Anterior cingulate cortex (tissue), 58 donors: ENCODE measurements at places on chromosomes 3 and 15.

DNA sequence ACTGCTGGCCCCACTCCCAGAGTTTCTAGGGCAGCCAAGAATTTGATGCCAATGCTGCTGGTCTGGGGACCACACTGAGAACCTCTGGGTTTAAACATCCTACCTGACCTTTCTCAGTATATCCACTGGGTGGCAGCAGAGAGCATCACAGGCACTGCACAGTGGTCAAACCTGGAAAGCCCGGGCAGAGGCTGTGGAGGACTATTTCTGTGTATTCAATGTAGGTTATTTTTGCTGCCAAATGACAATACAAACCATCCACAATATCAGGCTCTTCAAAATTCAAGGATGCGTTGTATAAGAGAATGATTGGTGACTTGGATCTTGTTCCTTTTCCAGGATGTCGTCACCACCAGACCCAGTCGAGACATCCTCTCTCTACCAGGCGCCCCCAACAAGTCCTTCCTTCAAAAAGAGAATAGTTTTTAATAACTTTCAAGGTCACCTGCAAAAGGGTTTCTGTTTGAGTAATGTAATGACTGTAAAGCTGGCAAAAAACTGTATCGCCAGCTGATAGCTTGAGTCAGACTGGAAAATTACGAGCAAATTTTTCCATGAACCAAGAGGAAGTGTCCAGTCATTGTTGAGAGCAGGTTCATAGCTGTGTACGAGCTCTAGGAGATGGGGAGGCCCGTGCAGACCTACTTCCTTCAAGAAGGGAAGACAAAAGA, 30.5 kb upstream of the MYZAP start:
- no peak for DNase-seq

- no peak for DNase-seq
Observed at GRCh38 chr3:99084826-99085225, 183.3 kb upstream of the DCBLD2 start.

DNA sequence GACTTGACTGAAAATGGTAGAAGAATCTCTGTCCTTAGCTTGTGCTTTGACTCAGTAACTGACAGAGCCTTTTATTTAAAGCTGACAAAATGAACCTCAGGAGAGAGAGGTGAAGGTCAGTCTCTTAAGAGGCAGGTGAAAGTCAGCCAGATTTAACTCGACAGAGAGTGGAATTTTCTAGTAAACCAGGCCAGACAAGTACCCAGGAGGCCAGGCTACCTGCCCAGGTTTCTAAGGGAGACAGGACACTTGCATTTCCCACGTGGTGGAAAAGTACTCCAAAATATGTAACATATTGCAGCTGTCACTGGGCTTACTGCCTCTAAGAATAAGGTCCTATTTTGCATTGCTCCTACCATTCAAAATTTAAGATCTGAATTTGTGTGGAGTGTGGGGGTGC, 167.9 kb downstream of the FMN1 start:
- DNase-seq: no peak

DNA sequence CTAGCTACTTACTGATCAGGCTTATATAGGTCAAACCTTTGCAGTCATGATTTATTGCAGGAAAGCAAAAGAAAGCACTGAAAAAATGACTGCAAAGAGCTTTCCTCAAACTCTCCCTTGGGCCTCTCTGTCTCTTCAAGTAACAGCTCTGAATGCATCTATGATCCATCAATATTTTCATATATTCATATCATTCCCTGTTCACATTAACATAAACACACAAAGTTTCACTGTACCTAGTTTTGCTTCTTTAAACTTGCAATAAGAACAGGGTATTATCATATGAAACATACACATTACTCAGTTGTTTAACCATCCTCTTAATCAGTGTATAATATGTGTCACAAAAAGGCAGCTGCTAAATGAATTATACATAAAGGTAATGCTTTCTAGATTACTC, 107.9 kb upstream of the ARL6 start:
- DNase-seq: no peak

- DNase-seq: no peak
Observed at GRCh38 chr3:151404316-151404715, 19.8 kb upstream of the P2RY12 start.

GRCh38 chr15:82108489-82109078, 62.8 kb upstream of the MEX3B start:
- no peak for DNase-seq

DNA sequence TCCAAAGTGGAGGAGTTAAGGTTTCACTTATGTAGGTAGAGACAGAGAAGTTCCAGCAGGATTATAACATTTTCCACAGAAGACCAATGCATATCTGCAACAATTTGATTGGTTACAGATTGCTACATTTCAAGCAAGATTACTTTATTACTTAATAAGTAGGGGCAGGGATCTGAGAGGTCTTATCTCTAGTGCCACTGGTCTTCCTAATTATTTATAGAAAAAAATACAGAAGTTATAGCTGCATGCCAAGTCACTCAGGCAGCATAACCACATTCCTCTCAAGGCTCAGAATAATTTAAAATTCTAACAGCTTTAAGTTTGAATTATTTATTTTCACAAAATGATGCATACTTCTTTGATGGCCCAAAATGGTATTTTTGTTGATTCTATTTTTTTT, 30.5 kb downstream of the RAD54L2 start:
- no peak for DNase-seq

GRCh38 chr15:90103701-90104329, 1.5 kb upstream of the IDH2 start:
- no peak for DNase-seq

GRCh38 chr3:61832375-61833229, 271.2 kb downstream of the PTPRG start:
- DNase-seq: no peak

DNA sequence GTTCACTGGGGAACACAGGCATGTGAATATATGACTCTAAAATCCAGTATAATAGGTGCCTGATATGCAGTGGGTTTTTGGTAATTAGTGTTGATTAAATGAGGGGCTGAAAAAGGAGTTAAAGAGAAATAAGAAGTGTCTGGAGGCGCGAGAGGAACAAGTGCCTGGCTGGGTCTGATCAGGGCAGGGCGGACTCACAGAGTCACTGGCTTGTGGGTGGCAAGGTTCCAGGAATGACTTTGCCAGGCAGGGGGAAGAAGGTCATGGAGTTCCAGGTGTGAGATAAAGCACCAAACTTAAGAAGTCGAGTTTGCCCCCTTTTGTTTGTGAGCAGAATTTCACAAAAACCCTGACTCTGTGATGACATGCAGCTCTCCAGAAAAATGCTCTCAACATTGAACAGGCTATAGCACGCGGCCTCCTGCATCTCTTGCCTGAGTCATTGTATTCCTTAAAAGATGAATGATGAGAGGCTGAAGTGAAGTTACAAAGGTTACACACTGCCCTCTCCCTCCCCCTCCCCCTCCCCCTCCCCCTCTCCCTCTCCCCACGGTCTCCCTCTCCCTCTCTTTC, 63.0 kb upstream of the LMCD1 start:
- DNase-seq: no peak

DNA sequence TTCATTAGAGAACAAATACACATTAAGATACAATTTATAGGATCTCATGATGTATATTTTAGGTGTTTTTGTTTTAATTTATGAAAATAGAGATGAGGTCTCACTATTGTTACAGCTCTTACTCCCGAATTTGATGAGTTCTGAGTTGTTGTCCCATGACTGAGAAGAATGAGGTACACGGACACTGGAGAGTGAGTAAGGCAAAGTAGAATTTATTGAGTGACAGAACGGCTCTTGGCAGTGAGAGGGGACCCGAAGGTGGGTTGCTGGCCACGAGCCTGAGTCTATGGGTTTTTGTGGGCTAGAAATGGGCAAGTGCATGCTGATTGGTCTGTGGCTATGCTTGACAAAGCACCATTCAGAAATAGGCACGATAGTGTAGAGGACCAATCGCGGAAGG, 3.1 kb upstream of the RNF168 start:
- no peak for DNase-seq

- DNase-seq: no peak
Observed at GRCh38 chr3:33392703-33393125, 47.5 kb downstream of the UBP1 start.

DNA sequence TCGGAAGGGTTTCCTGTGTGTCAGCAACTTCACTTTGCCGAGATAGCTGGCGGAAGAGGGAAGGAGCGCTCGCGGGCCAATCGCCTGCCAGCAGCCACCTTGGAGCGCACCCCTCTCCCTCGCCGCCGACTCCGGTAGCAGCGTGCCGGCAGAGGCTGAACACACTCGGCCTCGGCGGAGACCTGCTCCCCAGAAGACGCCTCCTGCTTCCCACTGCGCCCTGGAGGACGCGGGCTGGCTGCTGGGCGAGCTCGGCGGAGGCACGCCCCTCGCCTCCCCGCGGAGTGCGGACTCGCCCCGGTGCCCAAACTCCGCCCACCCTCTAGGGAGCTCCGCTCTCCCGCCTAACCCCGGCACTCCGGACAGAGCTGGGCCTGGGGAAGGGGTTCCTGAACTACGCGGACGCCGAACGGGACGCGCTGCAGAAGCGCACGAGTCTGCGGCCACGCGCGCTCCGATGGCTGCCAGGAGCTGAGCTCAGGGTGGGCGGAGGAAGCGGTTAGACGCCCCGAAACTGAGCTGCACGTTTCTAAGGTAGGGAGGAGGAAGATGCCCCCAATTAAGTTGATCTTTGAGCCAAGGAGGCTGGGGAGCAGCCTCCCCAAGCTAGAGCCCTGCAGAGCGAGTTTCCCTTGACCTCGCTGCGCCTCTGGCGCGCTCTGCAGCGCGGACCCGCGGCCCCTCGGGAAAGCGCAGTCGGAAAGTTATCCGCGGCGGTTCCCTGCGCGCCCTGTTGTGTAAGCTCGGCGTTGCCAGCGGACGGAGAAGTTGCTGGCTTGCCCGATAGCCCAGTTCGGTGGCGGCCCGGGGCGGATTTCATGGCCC, at the start of gene P2RY1:
P2RY1 (plus strand) TSS at position 356 of the 825 bp plus-strand sequence. CDS start 652 bp downstream, outside the sequence.
- DNase-seq: peak; percentile 47

- no peak for DNase-seq
Observed at GRCh38 chr15:30859091-30859874, 44.4 kb upstream of the FAN1 start.

- no peak for DNase-seq
Observed at GRCh38 chr3:13288732-13289718, 131.1 kb downstream of the NUP210 start.

DNA sequence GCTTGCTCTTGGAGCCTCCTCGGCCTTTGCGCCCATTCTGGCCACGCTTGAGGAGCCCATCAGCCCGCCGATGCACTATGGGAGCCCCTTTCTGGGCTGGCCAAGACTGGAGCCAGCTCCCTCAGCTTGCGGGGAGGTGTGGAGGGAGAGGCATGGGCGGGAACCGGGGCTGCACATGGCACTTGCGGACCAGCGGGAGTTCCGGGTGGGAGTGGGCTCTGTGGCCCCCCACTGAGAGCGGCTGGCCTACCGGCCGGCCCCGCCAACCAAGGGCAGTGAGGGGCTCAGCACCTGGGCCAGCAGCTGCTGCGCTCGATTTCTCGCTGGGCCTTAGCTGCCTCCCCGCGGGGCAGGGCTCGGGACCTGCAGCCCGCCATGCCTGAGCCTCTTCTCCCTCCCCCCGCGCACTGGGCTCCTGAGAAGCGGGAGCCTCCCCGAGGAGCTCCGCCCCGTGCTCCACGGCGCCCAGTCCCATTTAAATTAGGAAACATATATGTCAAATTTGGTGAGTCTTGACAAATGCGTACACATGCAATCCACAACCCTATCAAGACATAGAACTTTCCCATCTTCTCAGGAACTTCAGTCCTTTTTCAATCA, 97.6 kb upstream of the CNTN3 start:
- DNase-seq: no peak

DNA sequence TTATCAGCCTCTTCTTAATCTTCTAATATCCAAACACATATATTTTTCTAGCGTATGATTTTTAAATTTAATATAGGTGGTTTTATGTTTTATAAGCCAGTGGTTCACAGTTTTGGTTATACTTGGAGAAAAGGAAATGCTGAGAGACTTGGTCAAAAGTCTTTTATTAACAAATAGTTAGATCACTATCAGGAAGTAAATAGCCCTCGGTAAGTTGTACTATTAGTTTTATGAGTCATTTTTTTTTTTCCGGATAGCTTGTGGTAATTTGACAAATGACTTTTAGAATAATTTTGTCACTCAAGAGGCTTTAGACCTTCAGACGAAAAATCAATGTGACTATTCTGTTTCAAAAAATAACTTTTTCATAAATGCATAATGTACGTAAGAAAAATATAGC, 232.2 kb upstream of the ROBO1 start:
- DNase-seq: no peak
